CD8-positive, alpha-beta T cell (primary cell): ENCODE measurements at places on chromosomes 2 and 18.

DNA sequence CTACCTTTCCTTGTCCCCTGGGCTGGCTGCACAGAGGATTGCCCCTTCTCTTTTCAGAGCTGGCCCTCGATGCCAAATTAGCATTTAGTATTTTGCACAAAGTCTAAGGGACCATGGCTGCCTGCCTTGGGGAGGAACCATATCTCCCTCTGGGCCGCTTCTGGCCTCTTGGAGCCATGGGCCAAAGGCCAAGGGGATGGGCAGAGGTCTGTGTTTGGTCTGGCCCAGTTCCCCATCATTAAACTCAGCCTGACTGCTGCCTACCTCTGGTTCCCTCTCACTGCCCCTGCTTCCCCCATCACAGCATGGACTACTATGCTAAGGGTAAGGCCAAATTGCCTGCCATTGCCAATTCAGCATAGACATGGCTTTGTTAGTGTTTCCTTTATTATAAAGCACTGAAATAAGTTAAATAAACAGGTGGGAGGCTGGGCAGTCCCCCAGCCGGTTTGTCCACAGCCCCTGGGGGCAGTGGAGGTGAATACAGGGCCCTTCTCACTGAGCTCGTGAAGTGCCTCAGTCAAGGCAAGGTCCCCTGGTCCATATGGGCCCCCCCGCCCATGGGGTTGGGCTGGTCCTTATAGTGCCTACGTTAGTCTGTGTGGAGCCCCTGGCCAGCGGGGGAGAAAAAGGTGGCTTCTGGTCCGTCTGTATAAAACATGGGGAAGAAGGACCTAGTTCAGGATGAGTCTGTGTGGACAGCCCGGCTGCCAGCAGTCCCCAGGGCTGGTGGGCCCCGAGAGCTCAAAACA lies 3.5 kb downstream of the ZNF513 start:
- DNase-seq = no peak

- no peak for DNase-seq
These were observed 250.5 kb upstream of the SKOR2 start for GRCh38 chr18:47501946-47502345.

- no peak for DNase-seq
These were observed 58.3 kb downstream of the HPCAL1 start for GRCh38 chr2:10360850-10361588.

- no peak for DNase-seq
These were observed 6.5 kb downstream of the IL1B start for GRCh38 chr2:112829961-112830681.

DNA sequence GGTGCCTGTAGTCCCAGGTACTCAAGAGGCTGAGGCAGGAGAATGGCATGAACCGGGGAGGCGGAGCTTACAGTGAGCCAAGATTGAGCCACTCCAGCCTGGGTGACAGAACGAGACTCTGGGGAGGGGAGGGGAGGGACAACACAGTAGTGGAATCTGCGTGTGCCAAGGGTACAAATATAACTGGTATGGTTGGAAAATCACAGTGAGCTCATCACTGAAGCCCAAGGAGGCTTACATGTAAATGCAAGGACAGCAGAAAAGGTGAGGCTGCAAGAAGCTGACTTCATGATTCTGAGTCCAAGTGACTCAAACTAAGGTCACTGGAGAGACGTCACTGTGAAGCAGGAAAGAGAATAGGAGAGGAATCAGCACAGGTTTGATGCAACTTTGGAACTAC lies 9.2 kb downstream of the SEPTIN10 start:
- DNase-seq = no peak

GRCh38 chr2:220504938-220505503 lies 877.6 kb downstream of the SLC4A3 start:
- DNase-seq = no peak

DNA sequence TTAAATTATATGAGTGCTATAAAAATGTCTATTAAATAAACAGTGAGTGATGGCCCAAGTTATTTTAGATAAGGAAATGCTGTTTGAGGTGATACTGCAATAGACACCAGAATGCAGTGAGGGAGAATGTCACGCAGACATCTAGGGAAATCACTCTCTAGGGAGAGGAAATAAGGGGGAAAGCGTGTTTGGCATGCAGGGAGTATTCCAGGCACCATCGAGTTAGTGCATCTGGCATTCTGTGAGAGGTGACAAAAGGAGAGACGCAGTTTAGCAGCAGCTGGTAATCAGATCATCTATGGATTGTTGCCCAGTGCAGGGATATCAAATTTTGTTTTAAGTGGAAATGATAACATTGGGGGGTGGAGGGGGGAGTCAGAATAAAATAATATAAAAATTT lies 175.4 kb upstream of the NETO1 start:
- no peak for DNase-seq

GRCh38 chr2:110170102-110170501 lies 34.7 kb downstream of the NPHP1 start:
- no peak for DNase-seq

DNA sequence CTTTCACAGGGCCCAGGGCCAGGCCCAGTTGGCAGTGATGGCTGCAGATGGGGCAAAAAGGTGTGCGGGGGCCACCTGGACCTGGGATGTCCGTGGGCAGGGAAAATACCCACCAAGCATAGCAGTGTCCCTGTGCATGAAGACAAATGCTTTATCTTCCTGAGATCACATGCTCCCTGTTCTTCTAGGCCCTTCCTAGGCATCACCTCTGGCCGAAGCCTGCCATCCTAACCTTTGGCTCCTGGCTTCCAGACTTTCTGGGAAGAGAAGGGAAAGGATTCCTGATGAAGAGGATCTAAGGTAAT lies 105.0 kb upstream of the SMAD2 start:
- DNase-seq = no peak

- no peak for DNase-seq
These were observed 115.3 kb downstream of the MBD2 start for GRCh38 chr18:54109131-54109683.

DNA sequence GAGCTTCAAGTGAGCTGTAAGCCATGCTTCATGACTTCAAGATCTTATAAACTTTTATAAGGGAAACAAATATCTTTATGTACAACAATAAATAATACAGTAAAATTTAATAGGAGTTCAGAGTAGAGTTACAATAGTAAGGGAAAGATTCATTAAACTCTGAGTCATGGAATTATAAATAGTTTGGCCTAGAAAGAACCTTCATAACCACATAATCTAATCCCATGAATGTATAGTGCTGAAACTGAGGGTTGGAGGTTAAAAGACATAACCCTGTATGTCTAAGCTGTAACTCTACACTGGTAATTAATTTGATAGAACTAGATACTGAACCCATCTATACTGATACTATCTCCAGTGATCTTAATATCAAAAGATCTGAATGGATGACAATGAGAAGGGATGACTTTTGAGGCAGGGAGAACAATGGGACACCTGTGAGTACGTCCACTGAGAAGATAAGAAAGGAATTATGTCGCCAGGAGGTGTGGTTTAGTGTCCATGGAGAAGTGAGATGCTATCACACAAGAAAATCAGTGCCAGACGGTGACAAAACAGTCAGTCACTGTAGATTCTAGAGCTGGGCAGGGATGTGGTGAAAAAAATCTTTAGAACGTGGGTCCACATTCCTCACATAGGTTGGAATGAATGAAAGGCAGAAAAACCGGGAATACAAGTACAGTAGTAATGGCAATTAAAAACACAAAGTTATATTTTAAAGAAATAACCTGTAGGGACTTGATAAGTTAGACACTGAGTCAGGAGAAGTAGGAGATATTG lies 1.1 kb downstream of the IL1F10 start:
- DNase-seq = no peak

GRCh38 chr2:69979902-69980807 lies 18.7 kb upstream of the ASPRV1 start:
- no peak for DNase-seq

GRCh38 chr2:106719222-106719621 lies 166.7 kb downstream of the ST6GAL2 start:
- DNase-seq = no peak
